Femur (tissue), 1 donor: ENCODE measurements at places on chromosomes 1 and 21.

DNA sequence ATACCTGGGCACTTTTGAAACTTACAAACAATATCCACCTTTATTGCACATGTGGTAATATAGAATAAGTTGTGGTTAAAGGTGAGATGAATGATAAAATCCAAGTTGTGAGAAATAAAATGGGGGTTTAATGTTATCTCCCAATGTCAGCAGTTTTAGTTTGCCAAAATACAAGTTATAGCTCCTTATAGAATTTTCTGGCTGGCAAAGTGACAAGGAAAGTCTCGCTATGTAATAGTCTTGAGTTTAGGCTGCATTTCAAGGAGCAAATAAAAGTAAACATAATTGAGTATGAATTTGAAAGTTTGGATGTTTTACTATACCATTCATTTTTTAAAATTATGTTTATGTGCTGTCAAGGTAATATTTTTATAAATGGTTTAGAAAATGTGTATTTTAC, 15.0 kb upstream of the NEXN start:
- no peak for DNase-seq

GRCh38 chr1:202571719-202572339, 138.4 kb downstream of the SYT2 start:
- DNase-seq = peak; percentile 36

DNA sequence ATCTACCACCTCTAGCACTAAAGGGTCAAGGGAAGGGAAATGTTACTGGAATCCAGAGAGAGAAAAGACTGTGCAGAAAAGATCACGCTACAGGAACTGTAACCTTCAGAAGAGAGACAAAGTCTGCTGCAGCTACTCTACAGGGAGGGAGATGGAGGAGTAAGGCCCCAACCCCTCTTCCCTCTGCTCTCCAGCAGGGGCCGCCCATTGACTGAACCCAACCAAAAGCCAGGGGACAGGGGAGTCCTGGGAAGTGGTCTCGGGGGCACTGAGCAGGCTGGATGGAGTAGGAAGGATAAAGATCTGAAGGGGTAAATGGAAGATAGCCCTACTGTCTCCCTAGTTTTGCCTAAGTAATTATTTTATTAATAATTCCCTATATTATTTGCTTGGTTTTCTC, 72.8 kb upstream of the NR5A2 start:
- no peak for DNase-seq

DNA sequence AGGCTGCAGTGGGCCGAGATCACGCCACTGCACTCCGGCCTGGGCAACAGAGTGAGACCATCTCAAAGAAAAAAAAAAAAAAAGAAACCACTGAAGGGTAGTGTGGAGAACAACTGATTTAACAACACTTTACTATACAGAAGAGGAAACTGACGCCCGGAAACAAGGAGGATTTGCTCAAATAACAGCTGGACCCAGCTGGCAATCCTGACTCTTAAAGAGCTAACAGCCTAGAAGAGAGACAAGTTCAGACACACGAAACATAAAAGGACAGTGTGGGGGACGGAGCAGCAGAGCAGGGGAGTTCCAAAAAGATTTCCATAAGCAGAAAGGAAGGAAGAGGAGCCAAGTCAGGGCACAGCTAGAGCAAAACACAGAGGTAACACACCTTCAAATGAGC, 4.4 kb downstream of the ECHDC2 start:
- DNase-seq = no peak

DNA sequence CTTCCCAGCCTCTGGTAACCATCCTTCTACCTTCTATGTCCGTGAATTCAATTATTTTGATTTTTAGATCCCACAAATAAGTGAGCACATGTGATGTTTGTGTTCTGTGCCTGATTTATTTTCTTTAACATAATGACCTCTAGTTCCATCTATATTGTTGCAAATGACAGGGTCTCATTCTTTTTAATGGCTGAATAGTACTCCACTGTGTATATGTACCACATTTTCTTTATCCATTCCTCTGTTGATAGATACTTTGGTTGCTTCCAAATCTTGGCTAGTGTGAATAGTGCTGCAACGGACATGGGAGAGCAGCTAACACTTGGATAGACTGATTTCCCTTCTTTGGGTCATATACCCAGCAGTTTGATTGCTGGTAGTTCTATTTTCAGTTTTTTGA, 51.8 kb downstream of the WDR4 start:
- DNase-seq = no peak

GRCh38 chr1:186139701-186140100, 235.4 kb downstream of the TPR start:
- DNase-seq = no peak

DNA sequence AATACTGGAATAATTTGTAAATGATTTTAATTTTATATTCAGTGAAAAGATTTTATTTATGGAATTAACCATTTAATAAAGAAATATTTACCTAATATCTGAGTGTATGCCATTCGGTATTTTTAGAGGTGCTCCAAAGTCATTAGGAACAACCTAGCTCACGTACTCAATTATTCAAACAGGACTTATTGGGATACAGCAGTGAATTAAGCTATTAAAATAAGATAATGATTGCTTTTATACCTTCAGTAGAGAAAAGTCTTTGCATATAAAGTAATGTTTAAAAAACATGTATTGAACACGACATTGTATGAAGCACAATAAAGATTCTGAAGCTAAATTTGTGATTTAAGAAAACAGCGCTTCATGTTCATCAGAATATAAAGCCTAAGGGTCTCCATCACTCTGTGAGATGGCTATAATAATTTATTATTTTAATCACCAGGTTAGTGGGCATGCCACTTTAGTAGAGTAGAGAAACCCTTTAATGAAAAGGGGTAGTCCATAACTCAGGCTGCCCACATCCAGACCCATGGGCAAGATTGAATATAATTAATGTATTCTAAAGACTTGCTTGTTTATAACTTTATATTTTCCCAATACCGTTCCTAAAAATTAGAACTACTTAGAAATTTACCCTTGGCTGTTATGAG, 3.2 kb downstream of the CCN1 start:
- no peak for DNase-seq

- no peak for DNase-seq
Measured at GRCh38 chr1:67882196-67882958, 49.1 kb upstream of the GNG12 start.

DNA sequence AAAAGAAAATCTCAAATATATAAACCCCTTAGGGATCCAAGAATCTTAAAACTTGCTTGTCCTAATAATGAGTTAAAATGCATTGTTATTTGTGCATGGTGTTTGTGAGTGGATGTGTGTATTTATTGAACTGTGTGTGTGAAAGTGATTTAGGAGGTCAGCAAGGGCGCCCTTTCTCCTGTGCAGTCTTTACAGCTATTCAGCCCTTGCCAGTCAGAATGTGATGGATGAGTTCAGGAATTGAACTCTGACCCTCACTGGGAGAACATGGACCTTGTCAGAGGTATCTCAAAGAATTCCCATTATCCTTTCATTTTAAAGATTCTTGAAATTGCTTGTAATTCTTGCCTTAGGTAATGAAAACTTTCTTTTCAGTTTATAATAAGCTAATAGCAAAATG, 493.0 kb upstream of the ADGRL4 start:
- no peak for DNase-seq

GRCh38 chr1:45375104-45376090, 35.2 kb upstream of the MUTYH start:
- no peak for DNase-seq

DNA sequence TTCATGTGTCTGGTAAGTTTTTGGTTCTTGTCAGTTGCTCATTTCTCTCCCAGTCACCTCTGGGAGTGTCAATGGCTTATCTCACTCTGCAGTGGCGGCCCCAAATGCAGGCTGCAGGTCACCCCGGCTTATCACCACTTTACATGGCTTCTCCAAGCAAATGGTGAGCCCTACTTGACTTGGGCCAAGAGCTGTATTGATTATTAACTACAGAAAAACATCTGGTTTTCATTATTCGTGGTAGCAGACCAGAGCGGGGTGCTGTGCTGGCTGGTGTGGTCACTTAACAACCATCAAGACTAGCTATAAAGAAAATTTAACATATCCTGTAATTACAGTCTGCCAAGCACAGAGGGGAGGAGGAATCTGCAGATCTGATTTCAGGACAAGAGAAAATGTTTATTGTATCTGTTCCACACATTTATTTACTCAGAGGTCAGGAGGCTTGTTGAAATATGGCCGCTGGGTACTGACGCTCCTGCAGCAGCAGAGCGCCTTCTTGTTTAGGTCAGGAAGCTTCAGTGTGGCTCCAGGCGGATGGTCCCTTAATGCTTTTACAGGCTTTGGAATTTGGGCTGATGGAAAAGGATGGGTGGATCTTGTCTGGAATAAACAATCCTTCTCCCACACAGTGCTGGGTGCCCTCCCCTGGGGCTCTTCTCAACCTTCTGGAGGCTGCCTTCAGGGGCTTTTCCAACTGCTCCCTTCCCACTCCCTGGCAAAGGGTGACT, 87.8 kb downstream of the HLX start:
- no peak for DNase-seq

DNA sequence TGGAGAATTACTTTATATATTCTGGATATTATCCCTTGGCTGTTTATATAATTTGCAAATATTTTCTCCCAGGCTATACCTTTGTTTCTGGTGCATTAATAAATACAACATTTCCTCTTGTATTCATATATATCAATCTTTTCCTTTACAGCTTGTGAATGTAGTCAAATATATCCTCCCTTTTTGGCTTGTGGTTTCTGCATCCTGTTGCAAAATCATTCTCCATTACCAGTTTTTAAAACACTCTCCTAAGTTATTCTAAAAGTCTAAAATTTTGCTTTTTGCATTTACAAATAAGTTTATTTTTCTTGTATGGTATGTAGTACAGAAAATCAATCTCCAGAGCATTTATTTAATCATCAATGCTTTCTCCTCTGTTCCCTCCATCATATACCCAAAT, 909.4 kb downstream of the ADGRL2 start:
- DNase-seq = no peak

DNA sequence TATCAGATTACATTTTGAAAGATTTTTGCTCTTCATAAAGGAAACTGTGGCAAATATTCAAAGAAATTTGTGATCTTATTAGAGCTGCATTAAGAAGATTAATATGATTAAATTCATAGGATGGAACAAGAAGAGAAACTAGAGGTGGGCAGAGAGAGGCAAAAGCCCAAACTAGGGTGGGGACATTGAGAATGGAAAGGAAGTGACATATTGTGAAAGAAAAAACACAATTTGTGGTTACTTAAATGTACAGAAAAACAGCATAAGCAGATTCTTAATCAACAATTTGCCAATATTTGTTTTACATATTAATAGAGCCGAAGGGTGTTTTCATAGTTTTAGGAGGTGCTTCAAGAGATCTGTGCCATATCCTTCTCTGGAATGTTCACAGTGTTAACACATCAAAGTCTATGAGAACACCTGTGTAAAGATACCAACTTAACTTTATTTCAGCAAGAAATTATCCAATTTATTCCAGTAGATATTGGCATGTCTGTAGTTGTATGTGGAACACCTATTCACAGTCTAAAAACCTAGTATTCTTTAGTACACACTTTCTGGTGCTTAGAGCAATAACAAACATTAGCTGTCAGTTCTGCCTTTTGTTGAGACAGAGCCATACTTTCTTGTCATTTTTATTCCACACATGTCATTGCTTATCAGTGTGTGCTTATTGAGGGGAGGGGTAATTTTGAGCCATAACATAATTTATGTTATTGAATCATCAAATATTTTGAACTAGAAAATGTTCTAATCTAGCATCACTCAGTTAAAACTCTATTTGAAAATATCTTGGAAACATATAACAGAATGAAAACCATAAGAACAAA, 401.5 kb downstream of the PTPRC start:
- no peak for DNase-seq

- peak; percentile 27 for DNase-seq
Measured at GRCh38 chr1:109818271-109818987, 54.7 kb upstream of the EPS8L3 start.

GRCh38 chr1:178536844-178537371, 24.0 kb downstream of the TEX35 start:
- DNase-seq = peak; percentile 69

- DNase-seq = no peak
Measured at GRCh38 chr1:111454859-111455641, 5.8 kb downstream of the ATP5PB start.

- DNase-seq = no peak
Measured at GRCh38 chr1:230633469-230633868, 8.8 kb upstream of the COG2 start.

DNA sequence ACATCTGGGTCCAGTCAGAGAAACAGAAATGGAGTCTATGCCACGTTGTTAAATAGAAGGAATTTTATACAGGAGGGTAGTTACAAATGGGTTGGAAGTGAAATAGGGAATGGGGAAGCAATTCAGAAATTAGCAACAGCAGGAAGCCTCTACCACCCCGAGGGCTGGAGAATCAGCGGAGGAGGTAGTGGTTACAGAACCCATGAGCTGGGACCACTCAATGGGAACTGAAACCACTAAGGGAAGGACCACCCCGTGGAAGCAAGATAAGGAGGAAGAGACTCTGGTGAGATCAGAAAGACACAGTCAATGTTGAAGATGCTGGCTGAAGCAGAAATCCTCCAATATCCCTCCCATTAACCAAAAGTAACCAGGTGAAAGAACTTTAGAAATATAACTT, 15.5 kb upstream of the MAST2 start:
- no peak for DNase-seq

DNA sequence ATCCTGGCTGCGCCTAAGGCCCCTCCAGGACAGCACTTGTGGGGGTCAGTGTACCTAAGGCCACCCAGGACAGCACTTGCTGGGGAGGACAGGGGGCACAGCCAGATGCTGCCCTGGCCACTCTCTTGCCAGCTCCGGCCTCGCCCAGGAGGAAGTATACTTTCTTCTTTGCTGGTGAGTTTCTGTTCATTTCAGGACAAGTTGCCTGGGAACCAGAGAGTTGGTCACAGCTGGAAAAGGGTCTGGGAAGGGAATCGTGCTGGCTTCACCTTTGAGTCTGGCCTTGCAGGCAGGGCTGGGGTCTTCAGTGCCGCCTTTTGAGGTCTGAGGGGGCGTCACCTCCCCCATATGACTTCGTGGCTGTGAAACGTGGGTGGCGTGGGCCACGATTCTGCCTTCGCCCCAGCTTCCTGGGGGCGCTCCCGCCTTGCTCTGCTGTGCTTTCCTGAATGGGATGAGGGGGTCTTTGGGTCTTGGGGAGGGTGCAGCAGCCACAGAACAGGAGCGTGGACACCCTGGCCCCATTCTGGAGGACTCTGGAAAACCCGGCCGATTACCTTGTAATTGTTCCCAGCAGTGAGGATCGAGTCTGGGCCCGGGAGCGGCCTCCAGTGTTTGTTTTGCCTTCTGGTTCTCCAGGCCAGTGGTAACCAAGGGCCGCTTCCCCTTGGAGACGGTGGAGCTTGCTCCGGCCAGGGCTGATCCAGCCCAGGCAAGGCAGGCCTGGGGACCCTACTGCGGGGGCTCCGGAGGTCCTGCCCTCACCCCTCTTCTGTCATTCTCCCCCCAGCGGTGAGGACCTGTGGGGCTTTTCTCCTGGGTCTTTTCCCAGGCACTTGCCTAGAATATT, 45.9 kb downstream of the SPSB1 start:
- DNase-seq = peak; percentile 91

- no peak for DNase-seq
Measured at GRCh38 chr1:24373044-24373443, 40.5 kb downstream of the STPG1 start.

DNA sequence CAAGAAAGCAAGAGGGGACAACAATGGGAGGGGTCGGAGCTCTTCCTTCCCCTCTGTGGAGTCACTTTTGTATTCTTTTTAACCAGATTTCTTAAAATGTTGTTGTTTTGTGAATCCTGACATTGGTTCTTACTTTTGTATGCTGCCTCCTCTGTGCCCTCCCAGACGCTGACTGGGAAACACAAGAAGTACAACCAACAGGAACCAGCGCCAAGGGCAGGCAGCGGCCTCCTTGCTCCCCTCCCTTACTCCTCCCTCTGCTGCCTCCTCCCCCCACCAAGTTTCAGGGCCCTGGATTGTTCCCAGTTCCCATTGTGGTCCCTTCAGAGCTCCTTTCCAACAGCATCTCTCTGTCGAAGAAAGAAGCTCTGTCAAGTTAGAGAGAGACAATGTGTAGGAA, 111.1 kb downstream of the BRINP2 start:
- no peak for DNase-seq
